Heart right ventricle (tissue), 16 donors: ENCODE measurements at places on chromosomes 6 and 20. TPM values are rescaled to one million over a fixed set of nuclear protein-coding genes. Genes with fewer than 3 reads are reported as not detected.

- H3K27me3 ChIP-seq, result no peaks in the 10 kb centered on the region
- no peak for DNase-seq
- peak overlapping the region; percentile 31 for H3K27ac ChIP-seq
- no peaks in the 10 kb centered on the region for H3K4me1 ChIP-seq
- no peaks in the 10 kb centered on the region for H3K36me3 ChIP-seq
- H3K4me3 ChIP-seq, result no peak overlapping the region
These were observed 609.8 kb downstream of the RFPL4B start for GRCh38 chr6:112956696-112957535.

- peak; percentile 53 for DNase-seq
- H3K36me3 ChIP-seq, result peaks cover 19% of the 10 kb centered on the region
- peak overlapping the region; percentile 77 for H3K27ac ChIP-seq
These were observed 4.5 kb downstream of the TP53INP2 start for GRCh38 chr20:34708621-34709043.

DNA sequence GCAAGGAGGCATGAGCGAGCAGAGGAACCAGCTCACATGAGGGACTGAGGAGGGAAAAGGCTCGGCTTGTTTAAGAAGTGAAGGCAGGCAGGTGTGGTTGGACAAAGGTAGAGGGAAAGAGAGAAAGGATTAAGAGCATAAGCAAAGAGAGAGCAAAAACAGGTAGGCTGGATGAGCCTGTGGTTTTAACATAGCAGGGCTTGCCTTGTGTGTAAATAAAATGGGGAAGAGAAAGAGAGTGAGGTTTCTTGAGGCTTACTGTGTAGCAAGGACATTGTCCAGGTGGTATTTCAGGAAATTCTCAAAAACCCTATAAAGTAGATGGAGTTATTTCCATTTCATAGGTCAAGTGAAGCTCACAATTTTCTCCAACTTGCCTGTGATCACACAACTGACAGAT lies 93.9 kb upstream of the HDAC2 start:
- H3K27ac ChIP-seq, result no peak overlapping the region
- H3K27me3 ChIP-seq, result no peaks in the 10 kb centered on the region
- no peak for DNase-seq
- H3K36me3 ChIP-seq, result no peaks in the 10 kb centered on the region
- H3K4me3 ChIP-seq, result no peak overlapping the region

DNA sequence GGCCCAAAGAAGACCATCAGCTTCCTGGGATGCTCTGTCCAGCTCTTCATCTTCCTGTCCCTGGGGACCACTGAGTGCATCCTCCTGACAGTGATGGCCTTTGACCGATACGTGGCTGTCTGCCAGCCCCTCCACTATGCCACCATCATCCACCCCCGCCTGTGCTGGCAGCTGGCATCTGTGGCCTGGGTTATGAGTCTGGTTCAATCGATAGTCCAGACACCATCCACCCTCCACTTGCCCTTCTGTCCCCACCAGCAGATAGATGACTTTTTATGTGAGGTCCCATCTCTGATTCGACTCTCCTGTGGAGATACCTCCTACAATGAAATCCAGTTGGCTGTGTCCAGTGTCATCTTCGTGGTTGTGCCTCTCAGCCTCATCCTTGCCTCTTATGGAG lies 5.1 kb downstream of the OR2H1 start:
- H3K4me1 ChIP-seq, result no peaks in the 10 kb centered on the region
- no peak overlapping the region for H3K4me3 ChIP-seq
- no peak for DNase-seq
- no peaks in the 10 kb centered on the region for H3K36me3 ChIP-seq
- H3K27ac ChIP-seq, result no peak overlapping the region

- peaks cover 52% of the 10 kb centered on the region for H3K4me1 ChIP-seq
- H3K27ac ChIP-seq, result peak within 1 kb of the TSS; percentile 60
- H3K36me3 ChIP-seq, result no peaks in the 10 kb centered on the region
- H3K27me3 ChIP-seq, result no peaks in the 10 kb centered on the region
These were observed at the start of gene ZNF512B for GRCh38 chr20:63969838-63970713. Gene ZNF512B, minus strand, starts transcription at chr20:63969930. Its CDS starts 1,980 bp downstream, at chr20:63967950.

DNA sequence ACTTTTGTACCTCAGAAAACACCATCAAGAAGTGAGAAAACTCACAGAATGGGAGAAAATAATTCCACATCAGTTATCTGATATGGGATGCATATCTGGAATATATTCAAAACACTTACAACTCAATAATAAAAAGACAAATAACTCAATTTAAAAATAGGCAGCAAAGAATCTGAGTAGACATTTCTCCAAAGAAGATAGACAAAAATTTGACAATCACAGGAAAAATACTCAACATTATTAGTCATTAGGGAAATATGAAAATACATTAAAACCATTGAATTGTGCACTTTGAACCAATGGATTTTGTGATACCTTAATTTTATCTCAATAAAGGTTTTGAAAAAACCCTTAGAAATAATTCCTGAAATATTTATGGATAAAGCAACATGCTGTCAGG lies 36.9 kb upstream of the STMND1 start:
- no peaks in the 10 kb centered on the region for H3K4me1 ChIP-seq
- no peaks in the 10 kb centered on the region for H3K36me3 ChIP-seq
- H3K4me3 ChIP-seq, result no peak overlapping the region
- no peaks in the 10 kb centered on the region for H3K27me3 ChIP-seq
- no peak for DNase-seq

- H3K4me1 ChIP-seq, result no peaks in the 10 kb centered on the region
- H3K27me3 ChIP-seq, result no peaks in the 10 kb centered on the region
- no peak overlapping the region for H3K27ac ChIP-seq
- no peak overlapping the region for H3K4me3 ChIP-seq
- DNase-seq, result peak; percentile 35
These were observed 31.7 kb downstream of the SAMHD1 start for GRCh38 chr20:36919715-36920333.

DNA sequence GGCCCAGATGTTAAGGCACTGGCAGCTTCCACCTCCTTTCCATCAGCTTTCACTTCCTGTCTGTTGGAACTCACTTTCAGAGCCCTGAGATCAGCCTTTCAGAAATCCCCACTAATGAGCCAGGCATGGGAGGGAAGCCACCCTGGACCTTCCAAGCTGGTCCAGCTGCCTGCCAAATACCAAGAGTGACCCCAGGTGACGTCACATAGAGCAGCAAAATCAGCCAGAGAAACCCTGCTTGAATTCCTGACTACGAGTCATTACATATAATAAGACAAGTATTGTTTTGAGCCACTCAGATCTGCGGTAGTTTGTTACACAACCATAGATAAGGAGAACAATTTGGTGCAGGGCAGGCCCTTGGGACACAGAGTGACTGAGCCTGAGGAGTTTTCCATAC lies 556.0 kb upstream of the JAG1 start:
- no peaks in the 10 kb centered on the region for H3K27me3 ChIP-seq
- H3K36me3 ChIP-seq, result no peaks in the 10 kb centered on the region
- H3K27ac ChIP-seq, result no peak overlapping the region
- peak; percentile 54 for DNase-seq
- H3K4me3 ChIP-seq, result no peak overlapping the region

DNA sequence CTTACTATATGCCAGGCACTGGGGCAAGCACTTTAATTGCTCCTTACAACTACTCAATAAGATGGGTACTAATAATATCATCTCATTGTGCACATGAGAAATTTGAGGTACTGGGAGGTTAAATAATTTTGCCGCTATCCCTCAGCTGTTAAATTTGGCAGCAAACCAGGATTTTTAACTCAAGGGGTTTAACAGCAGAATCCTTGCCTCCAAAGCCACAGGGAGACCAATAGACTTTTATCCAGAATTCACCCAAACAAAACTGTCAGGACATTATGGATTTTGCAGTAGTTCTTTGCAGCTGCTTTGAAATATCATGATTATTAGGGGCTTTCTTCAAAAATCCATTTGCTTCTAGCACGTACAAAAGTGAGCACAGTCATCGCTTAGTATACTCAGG lies 136.2 kb downstream of the RPS12 start:
- H3K27me3 ChIP-seq, result no peaks in the 10 kb centered on the region
- no peaks in the 10 kb centered on the region for H3K4me1 ChIP-seq
- no peak overlapping the region for H3K27ac ChIP-seq
- H3K36me3 ChIP-seq, result no peaks in the 10 kb centered on the region
- DNase-seq, result no peak

- no peaks in the 10 kb centered on the region for H3K27me3 ChIP-seq
- DNase-seq, result no peak
- no peaks in the 10 kb centered on the region for H3K4me1 ChIP-seq
- H3K27ac ChIP-seq, result no peak overlapping the region
- no peaks in the 10 kb centered on the region for H3K36me3 ChIP-seq
- no peak overlapping the region for H3K4me3 ChIP-seq
These were observed 16.3 kb downstream of the RPRD1B start for GRCh38 chr20:38049800-38050199.

DNA sequence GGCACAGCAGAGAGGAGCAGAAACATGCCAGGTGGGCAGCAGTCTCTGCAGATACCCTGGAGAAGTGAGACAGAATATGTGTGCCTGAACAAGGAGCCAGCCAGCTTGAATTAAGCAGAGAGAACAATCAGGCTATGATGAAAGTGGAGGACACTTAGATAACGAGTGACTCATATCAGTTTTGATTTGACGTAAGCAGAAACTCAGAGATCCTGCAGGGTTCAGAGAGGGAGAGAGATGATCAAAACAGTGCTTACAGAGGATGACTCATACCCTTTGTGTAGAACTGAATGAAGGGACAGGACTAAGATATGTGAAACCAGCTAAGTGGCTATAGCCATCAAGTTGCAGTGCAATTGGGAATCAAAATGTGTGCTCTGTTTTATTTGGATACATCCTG lies 300.7 kb downstream of the TENT5A start:
- no peaks in the 10 kb centered on the region for H3K27me3 ChIP-seq
- no peaks in the 10 kb centered on the region for H3K4me1 ChIP-seq
- H3K27ac ChIP-seq, result no peak overlapping the region
- DNase-seq, result no peak
- no peaks in the 10 kb centered on the region for H3K36me3 ChIP-seq

GRCh38 chr6:13281686-13282085 lies 46.7 kb downstream of the TBC1D7 start:
- peaks cover 5% of the 10 kb centered on the region for H3K4me1 ChIP-seq
- no peaks in the 10 kb centered on the region for H3K27me3 ChIP-seq
- DNase-seq, result no peak
- no peak overlapping the region for H3K4me3 ChIP-seq

DNA sequence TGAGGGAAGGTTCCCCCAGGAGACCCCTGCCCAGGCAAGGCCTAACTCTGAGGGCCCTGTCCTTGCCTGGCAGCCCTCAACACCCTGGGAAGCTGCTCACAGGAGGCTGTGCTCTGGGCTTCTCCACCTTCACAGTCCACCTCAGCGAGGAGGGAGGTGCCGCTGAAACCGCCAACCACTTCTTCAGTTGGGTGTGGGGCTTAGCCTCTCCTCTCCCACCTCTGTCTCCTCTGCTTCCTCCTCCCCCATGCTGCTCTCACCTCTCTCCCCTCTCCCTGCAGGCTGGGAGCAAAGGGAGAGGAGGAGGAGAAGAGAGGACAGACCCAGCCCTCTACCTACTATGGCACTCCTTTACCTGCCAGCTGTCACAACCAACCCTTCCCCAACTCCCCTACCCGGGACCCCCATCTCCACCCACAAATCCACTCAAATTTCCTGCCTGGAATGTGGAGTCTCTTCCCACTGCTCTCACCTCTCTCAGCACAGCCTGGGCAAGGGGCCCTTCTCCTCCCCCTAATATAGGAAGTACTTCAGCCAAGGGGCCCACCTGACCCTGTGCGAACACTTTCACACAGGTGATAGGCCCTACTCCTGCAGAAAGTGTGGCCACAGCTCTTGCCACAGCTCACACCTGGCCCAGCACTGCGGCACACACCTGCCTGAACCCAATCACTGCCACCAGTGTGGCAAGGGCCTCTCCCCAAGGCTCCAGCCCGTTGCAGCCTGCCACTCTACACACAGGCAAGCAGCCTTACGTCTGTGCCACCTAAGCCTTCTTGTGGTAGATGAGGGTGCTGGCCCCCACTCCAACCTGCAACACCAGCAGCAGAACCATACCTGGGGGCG lies 7.2 kb downstream of the RING1 start:
- H3K27ac ChIP-seq, result no peak overlapping the region
- peaks cover 17% of the 10 kb centered on the region for H3K36me3 ChIP-seq
- H3K4me3 ChIP-seq, result no peak overlapping the region
- no peak for DNase-seq
- H3K4me1 ChIP-seq, result peaks cover 16% of the 10 kb centered on the region

DNA sequence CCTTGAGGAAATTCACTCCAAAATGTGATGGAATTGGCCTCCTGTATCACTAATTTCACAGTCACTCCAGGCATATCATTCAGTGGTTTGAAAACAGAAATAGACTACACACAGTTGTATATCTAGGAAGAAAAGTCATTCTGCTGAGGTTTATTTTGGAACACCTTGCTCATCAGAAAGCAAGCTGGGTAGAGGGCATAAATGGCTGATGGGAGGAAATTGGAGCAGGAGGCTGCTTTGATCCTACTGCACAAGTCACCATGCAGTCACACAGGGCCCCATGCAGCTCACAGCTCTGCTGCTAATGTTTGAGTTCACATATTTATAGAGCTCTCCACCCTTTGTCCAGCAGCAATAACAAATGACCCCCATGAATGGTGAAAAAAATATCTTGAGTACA lies 12.3 kb downstream of the NHLRC1 start:
- H3K4me1 ChIP-seq, result no peaks in the 10 kb centered on the region
- no peak overlapping the region for H3K4me3 ChIP-seq
- H3K36me3 ChIP-seq, result no peaks in the 10 kb centered on the region
- no peak overlapping the region for H3K27ac ChIP-seq

- no peaks in the 10 kb centered on the region for H3K36me3 ChIP-seq
- no peak overlapping the region for H3K4me3 ChIP-seq
- H3K4me1 ChIP-seq, result peaks cover 16% of the 10 kb centered on the region
- no peak for DNase-seq
- no peaks in the 10 kb centered on the region for H3K27me3 ChIP-seq
These were observed 91.8 kb upstream of the PREP start for GRCh38 chr6:105494688-105495087.

DNA sequence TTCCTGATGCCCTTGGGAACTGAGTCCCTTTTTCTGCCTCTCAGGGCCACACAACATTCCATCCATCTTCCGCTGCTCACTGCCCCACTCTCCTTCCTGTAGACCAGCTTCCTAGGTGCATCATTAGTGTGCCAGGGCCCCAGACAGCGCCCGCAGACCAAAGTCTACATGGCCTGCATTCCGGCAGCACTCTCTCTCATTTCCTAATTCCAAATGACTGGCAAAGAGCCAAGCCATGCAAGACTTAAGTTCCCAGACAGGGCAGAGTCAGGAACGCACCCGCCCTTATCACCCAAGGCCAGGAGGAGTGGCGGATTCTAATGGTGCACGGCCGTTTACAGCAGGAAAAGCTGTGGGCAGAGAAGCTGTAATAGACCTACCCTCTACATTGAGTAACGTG lies 159.8 kb upstream of the ARID1B start:
- DNase-seq, result no peak
- no peaks in the 10 kb centered on the region for H3K27me3 ChIP-seq
- no peaks in the 10 kb centered on the region for H3K4me1 ChIP-seq
- H3K4me3 ChIP-seq, result no peak overlapping the region
- no peaks in the 10 kb centered on the region for H3K36me3 ChIP-seq

GRCh38 chr6:99137314-99137713 lies 189.6 kb upstream of the FBXL4 start:
- H3K36me3 ChIP-seq, result no peaks in the 10 kb centered on the region
- H3K4me3 ChIP-seq, result no peak overlapping the region
- H3K4me1 ChIP-seq, result no peaks in the 10 kb centered on the region

- no peaks in the 10 kb centered on the region for H3K27me3 ChIP-seq
- no peak overlapping the region for H3K4me3 ChIP-seq
- H3K4me1 ChIP-seq, result peaks cover 82% of the 10 kb centered on the region
- DNase-seq, result no peak
- H3K27ac ChIP-seq, result no peak overlapping the region
- H3K36me3 ChIP-seq, result no peaks in the 10 kb centered on the region
These were observed 112.9 kb downstream of the FOXO3 start for GRCh38 chr6:108673602-108674001.

Gene DLL1
- 2.6 TPM for polyA plus RNA-seq

Gene ADAM33
- polyA plus RNA-seq, result 5.6 TPM

Gene SLC4A11
- 0.51 TPM for polyA plus RNA-seq

Gene CNBD2
- polyA plus RNA-seq, result 6.8 TPM

Gene ZBTB2
- 4.4 TPM for polyA plus RNA-seq

Gene CITED2
- 83.5 TPM for polyA plus RNA-seq
